Fibroblast of lung (primary cell): ENCODE measurements at places on chromosomes 11 and 22. TPM values are rescaled to one million over a fixed set of nuclear protein-coding genes. Genes with fewer than 3 reads are reported as not detected.

CCDC87 gene
- 0.26 and 0.33 TPM in 2 replicates for total RNA-seq

TNNI2 gene
- total RNA-seq: not detected in 2 replicates

OR8G1 gene
- total RNA-seq: not detected in 2 replicates

SCO2 gene
- total RNA-seq: 3.1 and 3.6 TPM in 2 replicates

KCNQ1 gene
- total RNA-seq: not detected in 2 replicates

NCAM1 gene
- 0.51 and 2.6 TPM in 2 replicates for total RNA-seq

TREH gene
- not detected in 2 replicates for total RNA-seq

HORMAD2 gene
- not detected in 2 replicates for total RNA-seq

CYP2D6 gene
- total RNA-seq: 0.26 and 0.33 TPM in 2 replicates

PRAME gene
- total RNA-seq: under 0.01 TPM in 1 of 2 replicates, not detected in the other

CNTF gene
- 0.77 and 1.2 TPM in 2 replicates for total RNA-seq

ROM1 gene
- 8.5 and 9.9 TPM in 2 replicates for total RNA-seq

GRCh38 chr11:34719303-34719848 is 98.5 kb downstream of the EHF start:
- peak; percentile 2 for DNase-seq

DNA sequence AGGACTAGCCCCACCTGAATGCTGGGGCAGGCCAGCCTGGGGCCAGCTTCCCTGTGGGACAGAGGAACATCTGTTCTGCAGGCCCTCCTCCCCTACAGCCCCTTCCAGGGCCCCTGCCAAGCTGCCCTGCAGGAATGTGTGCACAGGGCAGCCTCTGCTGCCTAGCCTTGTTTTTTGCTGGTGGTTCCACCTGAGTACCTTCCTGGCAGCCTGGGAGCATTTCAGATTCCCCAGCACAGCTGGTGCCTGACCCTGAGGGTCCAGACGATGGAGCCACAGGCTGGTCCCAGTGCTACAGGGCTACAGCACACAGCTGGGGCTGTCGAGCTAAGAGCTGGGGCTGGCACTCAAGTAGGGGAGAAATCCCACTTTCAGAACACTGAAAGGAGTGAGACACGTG is 22.3 kb upstream of the GPR83 start:
- DNase-seq: no peak

- no peak for DNase-seq
These were observed 143.5 kb downstream of the MSANTD4 start for GRCh38 chr11:105878510-105878909.

DNA sequence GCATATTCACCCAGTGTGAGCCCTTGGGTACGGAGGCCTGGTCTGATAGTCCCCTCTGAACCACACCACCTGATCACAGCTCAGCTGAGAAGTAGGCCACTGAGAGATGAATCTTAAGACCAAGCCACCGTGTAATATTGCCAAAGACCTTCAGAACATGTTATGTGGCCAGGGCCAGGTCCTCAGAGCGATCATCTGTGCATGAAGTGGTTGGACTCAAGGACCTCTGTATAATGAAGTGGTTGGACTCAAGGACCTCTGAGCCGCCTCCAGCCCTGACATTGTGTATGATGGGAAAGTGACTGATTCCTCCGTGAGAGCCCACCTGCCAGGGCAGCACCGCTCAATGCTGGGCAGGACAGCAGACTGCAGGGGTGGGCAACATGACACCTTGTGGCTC is 70.2 kb downstream of the TP53I11 start:
- no peak for DNase-seq

DNA sequence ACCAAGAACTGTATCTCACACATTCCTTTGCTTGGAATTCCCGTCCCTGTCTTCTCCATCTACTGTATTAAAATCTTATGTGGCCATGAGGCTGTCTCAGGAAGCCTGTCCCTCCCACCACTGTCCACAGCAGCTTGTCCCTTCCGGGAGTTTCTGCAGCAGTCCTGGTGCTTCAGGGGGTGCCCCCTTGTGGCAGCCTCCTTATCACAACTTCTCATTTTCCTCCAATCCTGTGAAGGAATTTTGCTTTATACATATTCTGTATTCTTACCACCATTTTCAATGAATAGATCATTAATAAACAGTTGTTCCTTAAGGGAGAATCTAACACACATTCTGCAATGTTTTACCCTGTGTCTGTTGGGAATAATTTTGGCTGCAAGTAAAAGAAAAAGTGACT is 220.4 kb upstream of the RAG2 start:
- no peak for DNase-seq

DNA sequence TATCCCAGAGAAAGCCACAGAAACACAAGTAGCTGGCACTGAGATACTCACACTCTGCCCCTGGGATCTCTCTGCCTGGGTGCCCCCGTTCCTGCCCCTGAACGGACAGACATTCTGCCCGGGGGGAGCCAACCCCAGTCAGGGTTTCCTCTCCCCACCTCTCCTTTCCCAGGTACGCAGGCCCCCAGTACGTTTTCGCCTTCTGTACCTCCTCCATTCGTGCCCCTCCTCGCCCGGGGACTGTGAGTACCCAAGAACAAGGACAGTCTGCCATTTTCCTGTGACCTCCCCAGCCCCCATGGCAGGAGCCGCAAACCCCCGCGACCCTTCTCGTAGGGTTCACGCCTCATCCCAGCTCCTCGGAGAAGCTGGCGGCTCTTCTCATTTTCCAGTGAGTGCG is 29.1 kb upstream of the ELFN2 start:
- no peak for DNase-seq

DNA sequence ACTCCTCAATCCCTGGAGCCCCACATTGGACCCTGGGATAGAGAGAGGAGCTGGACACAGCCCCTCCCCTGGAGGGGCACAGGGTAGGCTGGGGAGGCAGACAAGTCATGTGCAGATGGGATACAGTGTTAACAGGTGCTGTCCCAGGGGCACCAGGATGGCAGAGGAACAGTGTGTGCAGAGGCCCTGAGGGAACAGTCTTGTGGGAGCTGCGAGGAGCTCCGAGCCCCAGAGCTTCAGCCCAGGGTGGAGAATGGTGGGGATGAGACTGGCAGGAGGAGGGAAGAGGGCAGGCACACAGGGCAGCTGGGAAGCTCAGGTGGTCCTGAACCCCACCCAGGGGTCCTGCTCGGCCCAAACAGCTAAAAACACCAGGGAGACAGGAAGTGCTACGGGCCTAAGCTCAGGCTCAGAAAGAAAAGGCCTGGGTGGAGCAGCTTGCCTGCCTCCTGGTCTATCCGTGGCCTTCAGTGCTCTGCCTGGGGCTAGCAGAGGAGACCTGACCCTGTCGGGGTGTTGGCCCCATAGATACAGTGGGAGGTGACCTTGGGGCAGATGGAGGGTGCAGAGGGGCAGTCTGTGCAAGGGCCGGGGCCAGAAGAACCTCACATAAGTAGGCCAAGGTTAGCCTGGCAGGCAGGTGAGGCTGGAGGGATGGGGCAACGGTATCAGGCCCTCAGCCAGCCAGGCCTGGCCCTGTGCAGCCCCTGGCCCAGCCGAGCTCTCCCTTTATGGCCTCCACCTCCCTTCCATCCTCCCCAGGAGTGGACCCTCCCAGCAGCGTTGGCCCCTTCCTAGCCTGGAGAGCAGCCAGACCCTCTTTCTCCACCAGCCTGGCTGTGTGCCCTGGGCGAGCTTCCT is 15.4 kb downstream of the CAPN5 start:
- DNase-seq: no peak

- no peak for DNase-seq
These were observed 235.7 kb downstream of the BUD13 start for GRCh38 chr11:116537121-116537520.

DNA sequence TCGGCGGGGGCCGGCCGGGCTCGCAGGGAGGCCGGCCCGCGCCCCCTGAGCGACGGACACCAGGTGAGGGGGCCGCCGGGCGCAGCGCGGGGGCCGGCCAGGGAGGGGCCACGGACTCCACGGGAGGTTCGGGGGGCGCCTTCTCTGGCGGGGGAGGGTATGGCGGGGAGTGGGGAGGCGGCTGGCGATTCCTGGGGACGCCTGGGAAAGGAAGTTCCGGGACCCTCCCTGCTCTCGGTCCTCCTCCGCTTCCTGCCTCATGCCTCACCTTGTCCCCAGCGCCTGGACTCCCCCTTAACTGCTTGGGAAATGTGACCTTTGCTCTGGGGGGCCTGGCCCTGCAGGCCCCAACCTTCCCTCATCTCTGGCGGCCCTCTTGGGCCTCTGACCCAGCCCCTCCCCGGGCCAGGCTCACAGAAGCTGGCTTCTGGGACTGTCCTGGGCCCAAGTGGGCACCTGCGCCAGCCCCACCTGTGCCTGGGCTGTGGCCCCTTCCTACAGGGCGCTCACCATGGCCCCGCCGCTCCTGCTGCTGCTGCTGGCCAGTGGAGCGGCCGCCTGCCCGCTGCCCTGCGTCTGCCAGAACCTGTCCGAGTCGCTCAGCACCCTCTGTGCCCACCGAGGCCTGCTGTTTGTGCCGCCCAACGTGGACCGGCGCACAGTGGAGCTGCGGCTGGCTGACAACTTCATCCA is 516 bp downstream of the LRFN4 start:
- peak; percentile 16 for DNase-seq

GRCh38 chr11:27401833-27402316 is 38.9 kb upstream of the CCDC34 start:
- DNase-seq: no peak

DNA sequence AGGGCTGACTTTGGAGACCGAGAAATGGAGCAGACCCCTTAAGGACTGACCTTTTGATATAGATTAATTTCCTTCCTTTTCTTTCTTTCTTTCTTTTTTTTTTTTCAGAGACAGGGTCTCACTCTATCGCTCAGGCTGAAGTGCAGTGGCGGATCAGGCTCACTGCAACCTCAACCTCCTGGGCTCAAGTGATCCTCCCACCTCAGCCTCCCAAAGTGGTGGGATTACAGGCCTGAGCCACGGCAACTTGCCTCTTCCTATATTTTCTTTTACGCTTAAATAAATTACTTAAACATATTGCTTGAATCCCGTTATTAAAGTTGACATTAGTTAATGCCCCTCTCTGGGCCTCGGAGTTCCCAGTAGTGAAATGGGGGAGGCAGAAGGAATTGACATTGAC is 350 bp upstream of the KCTD14 start:
- no peak for DNase-seq

DNA sequence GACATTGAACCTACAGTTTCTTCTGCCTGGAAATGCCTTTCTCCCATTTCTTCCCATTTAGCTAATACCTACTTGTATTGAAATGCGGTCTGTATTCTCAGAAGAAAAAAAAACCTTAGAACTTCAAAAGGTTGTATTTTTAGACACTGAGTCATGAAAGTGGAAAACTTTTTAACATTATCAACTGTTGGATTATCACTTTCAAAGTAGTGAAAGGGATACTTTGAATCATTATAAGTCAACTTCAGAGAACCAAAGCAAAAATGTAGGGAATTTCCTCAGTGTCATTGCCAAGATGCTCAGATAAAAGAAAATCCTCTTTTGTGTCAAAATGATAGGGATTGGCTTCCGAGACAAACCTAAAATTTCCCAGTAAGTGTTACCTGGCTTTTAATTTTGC is 6.6 kb downstream of the HOATZ start:
- no peak for DNase-seq

DNA sequence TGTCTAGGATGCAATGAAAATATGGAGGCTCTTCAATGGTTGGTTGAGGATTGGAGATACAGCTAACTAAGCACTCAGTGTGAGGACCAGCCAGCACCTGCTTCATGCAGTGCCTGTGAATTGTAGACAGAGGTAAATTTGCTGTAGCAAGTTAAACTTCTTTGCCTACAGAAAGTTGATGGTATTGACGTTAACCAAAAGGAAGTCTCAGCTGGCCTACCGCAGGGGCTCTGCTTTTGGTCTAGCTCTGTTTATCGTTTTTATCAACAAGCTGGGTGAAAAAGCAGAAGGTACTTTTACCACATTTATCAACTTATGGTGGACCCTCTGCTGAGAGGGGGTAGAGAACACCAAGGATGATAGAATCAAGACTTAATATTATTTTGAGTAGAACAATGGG is 51.6 kb downstream of the GRAMD1B start:
- no peak for DNase-seq

- DNase-seq: peak; percentile 26
These were observed 48.4 kb upstream of the HSD17B12 start for GRCh38 chr11:43632181-43632580.

DNA sequence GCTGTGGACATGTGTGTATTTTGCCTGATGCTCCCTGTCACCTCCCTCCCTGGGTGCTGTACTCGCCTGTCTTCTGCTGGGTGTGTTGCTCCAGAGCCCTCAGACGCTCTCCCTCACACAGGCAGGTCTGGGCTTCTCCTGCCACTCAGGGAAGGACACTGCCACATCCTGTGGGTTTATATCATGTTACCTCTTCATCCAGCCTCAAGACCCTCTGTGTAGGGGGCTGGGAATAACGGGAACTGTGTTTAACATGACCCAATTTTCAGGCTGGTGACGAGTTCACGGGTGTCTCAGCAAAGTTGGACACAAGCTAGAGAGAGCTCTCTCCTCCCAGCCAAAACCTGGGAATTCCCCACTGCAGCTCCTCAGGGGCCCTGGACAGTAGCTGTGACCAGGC is 24.6 kb downstream of the MYBPC3 start:
- DNase-seq: no peak

DNA sequence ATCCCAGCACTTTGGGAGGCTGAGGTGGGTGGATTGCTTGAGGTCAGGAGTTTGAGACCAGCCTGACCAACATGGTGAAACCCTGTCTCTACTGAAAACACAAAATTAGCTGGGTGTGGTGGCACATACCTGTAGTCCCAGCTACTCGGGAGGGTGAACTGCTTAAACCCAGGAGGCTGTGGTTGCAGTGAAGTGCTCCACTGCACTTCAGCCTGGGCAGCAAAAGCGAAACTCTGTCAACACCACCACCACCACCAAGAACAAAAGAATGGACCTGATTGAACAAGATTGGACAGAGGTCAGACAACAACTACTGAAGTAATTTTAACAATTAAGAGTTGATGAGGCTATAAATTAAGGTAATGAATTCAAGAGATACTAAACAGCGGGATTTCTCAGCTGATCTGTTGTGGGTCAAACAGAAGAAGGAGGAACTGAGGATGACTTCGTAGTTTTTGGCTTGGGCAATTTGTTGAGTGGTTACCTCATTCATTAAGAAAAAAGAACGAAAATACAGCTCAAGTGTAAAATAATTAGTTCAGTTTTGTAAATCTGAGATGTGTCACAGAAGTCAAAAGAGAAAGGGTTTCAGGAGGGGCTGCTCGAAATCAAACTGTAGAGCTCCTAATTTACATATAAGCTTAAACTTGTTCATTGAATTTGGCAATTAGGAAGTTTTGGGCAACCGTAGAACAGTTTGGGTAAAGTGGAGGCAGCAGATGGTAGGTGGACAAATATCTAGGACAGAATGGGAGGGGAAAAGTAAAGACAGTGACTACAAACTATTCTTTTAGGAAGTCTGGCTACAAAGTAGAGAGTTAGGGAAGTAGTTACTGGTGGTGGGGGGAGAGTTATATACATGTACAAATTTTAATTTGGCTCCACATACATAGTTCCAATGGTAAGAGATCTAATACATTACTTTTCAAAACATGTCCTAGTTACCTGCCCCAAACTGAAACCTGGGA is 4.5 kb downstream of the IL18 start:
- no peak for DNase-seq
